ENCODE measurements at places on chromosomes 7 and 10.

GRCh38 chr7:80488851-80489370 lies 23.0 kb downstream of the GNAT3 start:
- no peak for DNase-seq

DNA sequence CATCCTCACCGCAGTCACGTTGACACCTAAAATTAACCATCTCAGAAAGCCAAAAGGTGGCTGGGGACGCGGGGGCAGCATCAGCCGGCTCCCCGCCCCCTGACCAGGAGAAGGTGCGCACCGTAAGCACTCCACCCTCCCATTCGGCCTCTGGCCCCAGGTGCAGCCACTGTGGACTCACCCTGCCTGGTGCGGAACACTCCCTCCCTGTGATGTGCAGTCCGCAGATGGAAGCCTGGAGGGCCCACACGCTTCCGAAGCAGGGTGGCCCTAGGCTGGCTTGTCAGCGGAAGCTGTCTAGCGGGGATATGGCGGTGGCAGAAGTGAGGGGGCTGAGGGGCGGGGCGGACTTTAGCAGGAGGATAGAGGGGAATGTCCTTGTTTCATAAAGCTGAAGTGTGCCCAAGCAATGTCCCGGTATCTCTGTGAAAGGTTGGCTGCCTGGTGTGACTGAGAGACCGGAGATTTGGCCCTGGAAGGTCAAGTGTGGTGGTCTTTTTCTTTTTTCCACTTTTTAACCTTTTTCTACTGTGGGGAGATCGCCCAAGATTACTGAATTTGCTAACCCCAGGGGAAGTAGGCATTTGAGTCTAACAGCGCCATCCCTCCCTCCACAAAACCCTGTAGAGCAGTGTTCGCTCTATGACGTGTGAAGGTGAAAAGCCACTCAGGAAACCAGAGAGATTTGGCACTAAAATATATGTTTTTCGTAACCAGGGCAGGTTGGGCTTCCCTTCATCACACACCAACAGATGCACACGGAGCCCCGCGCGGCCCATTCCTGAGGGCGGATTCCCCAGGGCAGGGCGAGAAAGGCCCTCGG lies 74.7 kb downstream of the CXCL12 start:
- no peak for DNase-seq

DNA sequence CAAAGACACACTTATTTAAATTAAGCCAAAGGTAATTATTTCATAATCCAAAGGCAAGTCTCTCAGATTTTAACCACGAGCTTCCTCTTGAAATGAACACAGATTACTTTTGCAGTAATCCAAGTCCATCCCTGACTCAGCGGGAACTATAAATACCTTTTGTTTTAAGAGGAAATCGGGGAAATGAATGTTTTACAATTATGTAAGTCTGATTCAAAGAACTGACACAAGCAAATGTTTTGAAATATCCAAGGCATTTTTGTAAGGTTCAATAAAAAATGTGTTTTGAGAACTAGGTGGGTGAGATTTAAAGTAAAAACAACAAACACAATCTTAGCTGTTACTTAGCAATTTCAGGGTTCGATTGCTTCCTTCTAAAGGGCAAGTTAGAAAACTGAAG lies 179.8 kb upstream of the ASAH2 start:
- DNase-seq, result no peak

DNA sequence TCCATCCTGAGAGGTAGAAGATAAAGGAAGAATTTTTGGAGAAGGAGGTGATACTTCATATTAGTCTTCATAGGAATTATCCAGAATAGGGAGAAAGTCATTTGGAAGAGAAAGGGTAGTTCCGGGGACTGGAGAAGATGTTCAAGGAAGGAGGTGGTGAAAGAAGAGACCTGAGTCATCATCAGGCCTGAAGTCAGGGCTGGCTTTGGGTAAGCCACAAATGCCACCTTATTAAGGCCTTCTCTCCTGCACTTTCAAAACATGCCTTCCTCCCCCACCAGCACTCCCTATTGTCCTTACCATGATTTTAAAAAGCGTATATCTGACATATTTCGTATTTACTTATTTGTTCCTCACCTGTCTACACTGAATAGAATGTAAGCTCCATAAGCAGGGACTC lies 112.2 kb upstream of the LRGUK start:
- DNase-seq, result no peak

DNA sequence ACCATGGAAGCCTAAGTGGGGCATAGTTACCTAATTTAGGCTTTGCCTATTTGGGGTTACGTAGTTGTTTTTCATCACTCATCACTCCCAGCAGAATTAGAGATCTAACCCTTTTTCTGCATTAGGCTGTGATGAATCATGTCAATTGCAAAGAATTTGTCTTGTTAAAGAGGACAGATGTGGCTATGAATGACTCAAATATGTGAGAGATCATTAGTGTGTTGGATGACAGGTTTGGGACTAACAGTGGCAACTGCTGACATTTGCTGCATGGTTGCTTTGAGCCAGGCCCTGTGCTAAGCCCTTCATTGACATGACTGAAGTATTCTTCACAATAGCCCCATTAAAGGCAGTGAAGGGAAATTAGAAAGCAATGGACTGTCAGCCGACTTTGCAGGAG lies 83.4 kb upstream of the BMPER start:
- DNase-seq, result no peak

All from small intestine (tissue), 16 donors.